NCI-H2081 (cell line): ENCODE measurements at places on chromosomes 1 and 21.

- no peak for DNase-seq
Measured at GRCh38 chr1:228009828-228010775, 3.3 kb downstream of the WNT3A start.

DNA sequence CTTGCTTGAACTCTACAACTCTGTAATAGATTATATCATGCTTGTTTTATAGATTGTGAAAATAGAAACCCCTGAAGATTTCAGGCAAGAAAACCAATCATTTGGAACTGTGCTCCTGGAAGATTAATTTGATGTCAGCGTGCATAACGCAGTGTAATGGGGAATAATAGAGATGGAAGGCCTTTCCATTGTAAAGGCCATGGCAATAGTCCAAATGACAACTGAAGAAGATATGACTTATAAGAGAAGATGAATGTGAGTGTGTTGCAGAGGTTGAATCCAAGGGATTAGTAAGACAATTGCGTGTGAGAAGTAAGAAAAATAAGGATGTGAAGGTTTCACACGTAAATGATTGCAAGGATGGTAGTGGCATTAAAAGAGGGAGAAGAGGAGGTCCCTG, 285.0 kb downstream of the DUSP10 start:
- DNase-seq = no peak

- no peak for DNase-seq
Measured at GRCh38 chr1:115166531-115167091, 77.3 kb upstream of the TSPAN2 start.

DNA sequence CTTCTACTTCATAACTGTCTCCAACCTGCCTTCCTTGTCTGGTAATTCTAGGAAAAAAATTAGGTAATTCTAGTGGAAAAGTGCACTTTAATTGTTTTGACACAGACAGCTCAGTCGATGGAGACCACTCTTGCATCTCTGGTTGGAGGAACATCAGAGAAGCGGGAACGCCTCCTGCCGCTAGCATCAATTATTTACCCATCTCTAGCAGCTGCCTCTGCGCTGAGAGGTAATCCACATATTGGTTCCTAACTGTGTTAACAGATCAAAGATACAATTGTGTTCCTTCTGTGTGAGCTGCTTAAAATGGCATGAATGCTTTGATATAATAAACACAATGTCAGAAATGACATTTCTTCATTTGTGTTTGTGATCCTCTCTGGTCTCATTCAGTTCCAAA, 33.3 kb downstream of the C2CD2 start:
- no peak for DNase-seq

DNA sequence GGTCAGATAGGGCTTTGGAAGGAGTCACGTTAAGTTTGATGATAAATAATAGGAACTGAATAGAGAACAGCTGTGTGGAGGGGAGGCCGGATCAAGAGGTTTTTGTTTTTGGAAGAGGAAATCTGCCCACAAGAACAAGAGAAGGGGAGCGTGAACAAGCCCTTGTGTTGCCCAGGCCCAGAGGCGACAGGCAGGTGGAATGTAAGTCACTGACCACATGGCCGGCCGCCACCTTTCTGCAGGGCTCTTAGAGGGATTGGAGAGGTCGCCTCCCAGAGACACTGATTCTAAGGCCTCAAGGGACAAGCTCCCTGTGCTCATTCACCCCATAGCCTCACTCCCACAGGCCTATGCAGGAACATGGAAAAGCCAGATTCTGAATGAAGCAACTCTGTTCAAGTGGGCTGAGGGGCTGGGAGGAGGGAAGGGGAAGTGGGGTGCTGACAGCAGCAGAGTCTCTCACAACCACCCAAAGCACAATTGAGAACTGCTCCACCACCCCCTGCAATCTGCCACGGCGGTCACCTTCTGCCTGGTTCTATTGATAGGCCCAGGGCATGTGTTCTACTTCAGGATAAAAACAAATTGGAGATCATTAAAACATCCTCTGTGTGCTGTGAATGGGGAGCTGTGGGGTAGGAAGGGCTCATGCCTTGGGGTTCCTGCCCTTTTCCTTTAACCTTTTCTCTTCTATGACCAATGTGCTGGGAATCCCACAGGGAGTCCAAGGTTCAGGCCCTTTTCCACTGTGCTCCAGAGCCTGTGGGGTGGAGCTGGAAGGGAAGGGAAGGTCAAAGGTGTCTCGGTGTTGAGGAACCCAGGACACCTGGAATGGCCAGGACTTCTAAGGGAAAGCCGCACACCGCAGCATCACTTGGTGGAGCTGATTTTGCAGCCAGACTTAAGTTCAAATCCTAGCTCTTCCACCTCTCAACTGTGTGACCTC, 63.3 kb upstream of the PARP1 start:
- no peak for DNase-seq

DNA sequence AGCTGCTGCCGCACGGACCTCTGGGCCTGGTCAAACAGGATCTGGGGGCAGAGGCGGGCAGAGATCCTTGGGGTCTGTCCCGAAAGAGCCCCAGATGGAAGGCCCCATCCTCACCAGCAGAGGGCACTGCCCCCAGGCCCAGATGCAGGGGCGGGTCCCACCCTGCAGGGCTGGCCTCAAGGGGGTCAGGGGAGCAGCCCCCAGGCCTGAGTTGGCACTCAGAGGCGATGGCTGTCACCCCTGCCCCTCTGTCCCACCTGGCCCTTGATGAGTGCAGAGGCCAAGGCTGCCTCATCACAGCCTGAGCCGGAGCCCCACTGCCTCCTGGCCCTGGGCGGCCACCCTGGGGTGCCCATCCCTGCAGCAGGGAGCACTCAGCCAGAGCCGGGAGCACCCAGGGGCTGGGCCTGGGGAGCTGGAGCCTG, 5.7 kb downstream of the ACAP3 start:
- DNase-seq = no peak

DNA sequence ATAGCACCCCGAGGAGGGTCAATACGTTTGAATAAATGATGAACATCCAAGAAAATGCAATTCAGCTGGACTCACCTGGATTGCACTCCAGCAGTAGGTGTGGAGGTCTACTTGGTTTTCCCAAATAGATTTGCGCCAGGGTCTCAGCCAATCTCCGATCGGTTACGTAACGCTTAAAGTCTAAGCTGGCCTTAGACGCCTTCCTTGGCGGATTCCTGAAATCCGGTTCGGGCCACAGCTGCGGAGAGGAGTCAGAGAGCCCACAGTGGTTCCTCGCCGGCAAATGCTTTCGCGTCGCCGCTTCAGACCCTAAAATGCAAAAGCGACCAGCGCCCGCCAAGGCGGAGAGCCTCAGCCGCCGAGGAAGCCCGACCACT, 322 bp downstream of the TFB2M start:
- no peak for DNase-seq

- DNase-seq = no peak
Measured at GRCh38 chr1:110148961-110149360, 1.3 kb upstream of the SLC6A17 start.

- no peak for DNase-seq
Measured at GRCh38 chr1:175511496-175511895, 231.9 kb downstream of the TNR start.

GRCh38 chr1:113917400-113918082, 11.6 kb upstream of the HIPK1 start:
- DNase-seq = no peak

- DNase-seq = no peak
Measured at GRCh38 chr1:3386205-3387002, 68.1 kb upstream of the ARHGEF16 start.

- peak; percentile 78 for DNase-seq
Measured at GRCh38 chr1:32753532-32754316, 51.2 kb upstream of the SYNC start.

DNA sequence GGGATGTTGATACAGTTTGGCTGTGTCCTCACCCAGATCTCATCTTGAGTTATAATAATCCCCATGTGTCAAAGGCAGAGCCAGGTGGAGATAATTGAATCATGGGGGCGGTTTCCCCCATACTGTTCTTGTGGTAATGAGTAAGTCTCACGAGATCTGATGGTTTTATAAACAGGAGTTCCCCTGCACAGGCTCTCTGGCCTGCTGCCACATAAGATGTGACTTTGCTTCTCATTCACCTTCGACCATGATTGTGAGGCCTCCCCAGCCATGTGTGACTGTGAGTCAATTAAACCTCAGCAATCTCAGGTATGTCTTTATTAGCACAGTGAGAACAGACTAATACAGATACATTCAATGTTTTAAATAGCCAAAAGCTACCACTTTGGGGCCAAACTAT, 41.1 kb downstream of the SLC35F3 start:
- peak; percentile 28 for DNase-seq

GRCh38 chr1:67052741-67053534, 1.0 kb downstream of the SLC35D1 start:
- DNase-seq = no peak

DNA sequence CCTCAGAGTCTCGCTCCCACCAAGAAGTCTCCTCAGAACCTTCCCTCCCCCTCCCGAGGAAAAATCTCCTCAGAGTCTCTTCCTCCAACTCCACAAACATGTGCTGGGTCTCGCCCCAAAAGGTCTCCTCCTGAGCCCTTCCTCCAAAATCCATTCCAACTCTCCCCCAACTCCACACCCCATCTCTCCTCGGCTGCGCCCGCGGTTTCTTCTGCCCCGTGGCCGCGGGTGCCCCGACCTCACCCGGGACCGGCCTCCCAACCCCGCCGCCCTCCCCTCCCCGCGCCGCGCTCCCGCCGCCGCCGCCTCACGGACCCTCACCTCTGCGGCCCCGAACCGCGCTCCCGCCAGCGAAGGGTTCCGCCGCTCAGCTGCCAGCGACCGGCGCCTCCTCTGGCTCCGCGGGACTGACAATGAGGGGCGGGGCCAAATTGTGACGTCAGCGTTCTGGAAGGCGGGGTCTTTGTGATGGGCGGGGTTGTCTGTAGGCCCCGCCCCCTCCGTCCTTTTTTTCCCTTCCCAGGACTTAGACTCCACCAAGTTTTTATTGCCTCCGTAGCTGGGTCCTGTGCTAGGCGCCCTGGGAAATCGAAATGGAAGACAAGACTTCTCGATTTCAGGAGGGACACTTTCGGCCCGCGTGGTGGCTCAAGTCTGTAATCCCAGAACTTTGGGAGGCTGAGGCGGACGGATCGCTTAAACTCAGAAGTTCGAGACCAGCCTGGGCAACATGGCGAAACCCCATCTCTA, at the start of gene LUZP1:
Gene LUZP1 (minus strand): TSS at position 412 of the 750 bp plus-strand sequence.
- peak; percentile 69 for DNase-seq

GRCh38 chr1:66464351-66464750, 69.6 kb upstream of the SGIP1 start:
- DNase-seq = no peak

- DNase-seq = no peak
Measured at GRCh38 chr21:27695246-27695645, 728.4 kb upstream of the ADAMTS5 start.

- no peak for DNase-seq
Measured at GRCh38 chr1:52355436-52355835, 10.6 kb downstream of the CC2D1B start.
